ENCODE measurements at places on chromosomes 3 and 15.

- no peak for DNase-seq
Measured at GRCh38 chr3:126348308-126348920, 8.8 kb downstream of the KLF15 start.

GRCh38 chr15:39434163-39434562 is 146.7 kb upstream of the THBS1 start:
- no peak for DNase-seq

DNA sequence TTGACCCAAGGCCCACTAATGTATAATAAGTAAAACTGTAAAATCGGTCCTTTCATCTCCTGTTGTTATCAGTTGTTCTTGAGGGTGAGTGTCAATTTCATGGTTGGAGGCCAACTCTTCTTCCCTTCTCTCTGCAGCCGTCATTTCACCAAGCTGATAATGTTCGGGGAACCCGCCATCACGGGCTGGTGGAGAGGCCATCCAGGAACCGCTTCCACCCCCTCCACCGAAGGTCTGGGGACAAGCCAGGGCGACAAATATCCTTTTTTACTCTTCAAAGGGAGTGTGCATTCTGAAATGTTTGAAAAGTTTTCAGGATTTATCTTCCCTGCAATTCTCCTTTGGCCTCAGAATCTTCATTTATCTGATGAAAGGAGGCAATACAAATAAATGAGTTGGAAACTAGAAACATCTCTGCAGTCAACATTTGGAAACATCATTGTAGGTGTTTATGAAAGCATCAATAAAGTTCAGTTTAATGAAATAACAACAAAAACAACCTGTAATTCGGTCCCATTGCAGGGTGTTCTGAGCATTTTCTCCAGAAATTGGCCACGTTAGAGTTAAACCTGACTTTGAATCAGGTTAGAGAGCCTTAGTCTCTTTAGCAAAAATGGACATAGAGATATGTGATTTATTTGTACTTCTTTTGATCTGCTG is 63.9 kb downstream of the CRTC3 start:
- DNase-seq, result no peak

- no peak for DNase-seq
Measured at GRCh38 chr3:132657869-132658747, 1.5 kb downstream of the ACAD11 start.

DNA sequence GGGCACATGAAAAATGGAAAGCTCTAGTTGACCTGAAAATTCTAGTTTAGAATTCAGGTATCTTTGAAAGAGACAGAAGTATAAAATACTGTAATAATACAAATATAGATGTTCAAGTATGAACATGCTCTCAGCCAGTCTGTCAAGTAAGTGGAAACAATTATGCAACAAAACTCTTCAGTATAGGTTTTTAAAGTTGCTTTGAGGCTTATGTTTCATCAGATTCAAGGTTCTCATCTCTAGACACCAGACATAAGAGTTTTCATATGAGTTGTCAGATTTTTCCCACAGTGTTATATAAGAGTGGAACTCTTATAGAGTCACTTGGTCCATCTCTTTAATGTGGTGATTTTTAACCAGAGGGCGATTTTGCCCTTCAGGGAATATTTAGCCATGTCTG is 22.0 kb downstream of the CMSS1 start:
- no peak for DNase-seq

DNA sequence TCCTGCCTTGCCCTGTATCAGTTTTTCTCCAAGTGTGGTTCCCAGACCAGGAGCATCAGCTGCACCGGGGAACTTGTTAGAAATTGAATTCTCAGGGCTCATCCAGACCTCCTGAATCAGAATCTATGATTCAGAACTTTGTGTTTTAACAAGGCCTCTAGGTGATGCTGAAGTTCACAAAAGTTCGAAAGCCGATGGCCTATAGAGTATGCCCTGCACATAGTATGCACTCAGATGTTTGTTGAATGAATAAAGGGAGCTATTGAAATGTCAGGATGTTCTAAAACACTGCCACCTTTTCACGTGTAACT is 664 bp upstream of the LARP6 start:
- peak; percentile 46 for DNase-seq

DNA sequence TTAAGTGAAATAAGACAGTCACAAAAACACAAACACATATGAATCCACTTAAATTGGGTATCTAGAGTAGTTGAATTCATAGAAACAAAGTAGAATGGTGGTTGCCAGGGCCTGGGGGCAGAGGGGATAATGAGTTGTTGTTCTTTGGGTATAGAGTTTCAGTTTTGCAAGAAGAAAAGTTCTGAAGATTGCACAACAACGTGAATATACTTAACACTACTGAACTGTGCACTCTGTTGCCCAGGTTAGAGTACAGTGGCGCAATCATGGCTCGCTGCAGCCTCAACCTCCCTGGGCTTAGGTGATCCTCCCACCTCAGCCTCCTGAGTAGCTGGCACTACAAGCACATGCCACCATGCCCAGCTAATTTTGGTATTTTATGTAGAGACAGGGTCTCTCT is 14.9 kb downstream of the GRAMD2A start:
- no peak for DNase-seq

DNA sequence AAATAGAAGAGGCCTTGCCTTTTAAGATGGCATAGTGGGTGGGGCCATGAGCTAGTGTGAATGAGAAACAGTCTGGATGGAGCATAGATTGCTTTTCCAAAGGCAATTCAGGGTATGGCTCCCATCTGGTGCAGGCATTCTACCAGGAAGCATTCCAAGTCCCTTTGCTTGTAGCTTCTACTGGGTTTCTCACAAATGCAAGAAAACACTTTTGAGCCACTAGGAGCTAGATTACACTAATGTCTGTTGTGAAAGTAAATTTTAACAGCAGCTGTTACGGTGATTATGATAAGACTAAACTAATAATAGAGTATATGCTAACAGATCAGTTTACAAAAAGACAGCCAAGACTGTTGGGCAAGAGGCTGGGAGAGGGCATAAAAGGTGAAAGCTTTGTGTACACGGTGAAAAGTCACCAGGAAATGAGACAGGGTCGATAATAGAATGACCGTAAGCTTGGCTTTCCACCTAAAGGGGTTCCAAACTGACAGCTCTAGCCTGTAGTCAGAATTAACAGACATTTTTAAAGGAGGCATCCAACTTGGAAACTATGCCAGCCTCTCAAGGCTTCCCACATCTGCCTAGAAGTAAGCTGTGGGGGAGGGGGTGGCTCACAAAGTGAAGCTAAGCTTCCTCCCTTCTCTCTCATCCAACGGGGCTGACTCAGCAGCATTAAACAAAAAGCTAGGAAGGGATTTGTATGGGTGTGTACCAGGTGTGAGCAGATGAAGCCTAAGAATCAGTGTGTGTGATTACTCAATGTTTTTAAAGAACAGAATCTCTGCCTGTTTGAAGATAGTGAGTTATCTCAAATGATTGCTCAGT is 61.1 kb upstream of the GPD1L start:
- DNase-seq, result no peak

GRCh38 chr15:92893200-92893599 is 6.9 kb upstream of the CHD2 start:
- DNase-seq, result no peak

DNA sequence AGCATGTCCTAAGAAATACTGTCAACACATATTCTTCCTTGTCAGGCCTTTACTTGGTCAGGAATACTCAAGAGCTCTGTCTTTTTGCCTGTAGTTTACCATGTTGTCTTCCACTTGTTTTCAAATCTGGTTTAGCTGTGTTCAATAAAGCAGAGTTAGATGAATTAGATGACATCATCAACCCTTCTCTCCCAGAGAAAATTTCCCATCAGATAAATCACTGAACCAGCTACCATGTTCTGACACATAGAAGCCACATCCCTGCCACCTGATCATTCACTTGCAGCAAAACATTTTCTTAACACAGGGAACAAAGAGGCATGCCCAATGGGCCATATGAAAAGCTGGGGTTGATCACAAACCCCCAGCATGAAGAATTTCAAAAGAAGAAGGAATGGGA is 42.1 kb downstream of the TERC start:
- DNase-seq, result no peak

- no peak for DNase-seq
Measured at GRCh38 chr15:70586241-70586640, 177.1 kb downstream of the UACA start.

DNA sequence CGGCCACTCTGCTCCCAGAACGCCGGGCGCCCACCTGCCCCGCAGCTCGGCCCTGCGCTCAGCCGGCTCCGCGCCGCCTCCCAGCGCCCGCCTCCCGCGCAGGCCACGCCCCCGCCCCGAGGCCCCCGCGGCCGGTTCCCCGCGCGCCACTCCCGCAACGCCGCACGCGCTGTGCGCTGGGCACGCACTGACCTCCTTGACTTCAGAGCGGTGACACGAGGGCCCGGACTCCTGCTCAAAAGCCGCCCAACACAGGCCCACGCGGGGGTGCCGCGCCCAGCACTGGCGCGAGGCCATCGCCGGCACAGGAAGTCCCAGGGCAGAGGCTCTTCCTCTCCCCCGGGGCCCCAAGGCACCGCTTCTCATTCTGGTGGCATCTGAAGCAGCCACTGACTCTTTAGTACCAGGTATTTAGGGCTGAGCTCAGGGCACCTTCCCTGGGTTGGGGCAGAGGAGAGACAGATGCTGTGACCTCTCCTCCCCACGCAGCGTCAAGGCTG is 12.4 kb downstream of the TNK2 start:
- peak; percentile 70 for DNase-seq

DNA sequence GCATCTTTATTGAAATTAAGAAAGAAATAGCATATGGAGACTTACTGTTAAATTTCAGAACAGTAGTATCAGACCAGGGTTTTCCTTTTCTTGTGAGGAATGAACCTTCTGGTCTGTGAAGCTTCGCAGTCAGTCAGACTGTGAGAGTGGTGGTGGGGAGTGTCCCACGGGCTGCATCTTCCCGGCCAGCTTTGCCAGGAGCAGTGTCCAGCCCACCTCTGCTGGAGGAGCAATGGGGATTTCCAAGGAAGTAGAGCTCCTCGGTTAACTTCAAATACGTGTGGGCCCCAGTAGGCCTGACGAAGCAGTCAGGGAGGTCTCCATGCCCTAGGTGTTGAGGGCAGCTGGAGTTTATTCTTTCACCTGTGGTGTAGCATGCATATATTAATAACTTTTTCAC is 40.9 kb upstream of the FBXL22 start:
- no peak for DNase-seq

GRCh38 chr3:41244620-41245336 is 45.5 kb downstream of the CTNNB1 start:
- no peak for DNase-seq

DNA sequence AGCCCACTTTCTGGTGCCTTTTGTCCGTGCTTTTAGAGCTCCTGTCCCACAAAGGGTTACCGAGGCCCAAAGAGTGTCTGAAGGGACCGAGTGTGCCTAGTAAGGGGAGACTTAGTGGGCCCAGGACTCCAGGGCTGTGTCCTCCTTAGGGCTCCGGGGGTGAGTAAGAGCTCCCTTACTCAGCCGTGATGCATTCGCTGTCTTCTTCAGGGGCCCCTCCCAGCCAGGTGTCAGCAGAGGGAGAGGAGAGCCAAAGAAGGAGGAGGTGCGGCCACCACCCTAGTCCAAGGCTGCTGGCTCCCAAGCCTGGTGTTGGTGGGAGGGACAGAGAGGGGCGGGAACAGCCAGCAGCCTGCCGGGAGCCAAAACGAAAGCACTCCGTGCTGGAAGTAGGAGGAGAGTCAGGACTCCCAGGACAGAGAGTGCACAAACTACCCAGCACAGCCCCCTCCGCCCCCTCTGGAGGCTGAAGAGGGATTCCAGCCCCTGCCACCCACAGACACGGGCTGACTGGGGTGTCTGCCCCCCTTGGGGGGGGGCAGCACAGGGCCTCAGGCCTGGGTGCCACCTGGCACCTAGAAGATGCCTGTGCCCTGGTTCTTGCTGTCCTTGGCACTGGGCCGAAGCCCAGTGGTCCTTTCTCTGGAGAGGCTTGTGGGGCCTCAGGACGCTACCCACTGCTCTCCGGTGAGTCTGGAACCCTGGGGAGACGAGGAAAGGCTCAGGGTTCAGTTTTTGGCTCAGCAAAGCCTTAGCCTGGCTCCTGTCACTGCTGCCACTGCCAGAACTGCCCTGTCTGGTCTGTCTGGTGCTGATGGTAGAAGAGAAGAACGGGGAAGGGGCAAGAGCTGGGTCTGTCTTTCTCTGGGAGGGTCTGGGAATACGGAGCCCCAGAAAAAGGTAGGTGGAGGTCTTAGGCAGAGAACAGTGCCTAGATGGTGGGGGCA is at the start of gene IL17RC:
Gene IL17RC, plus strand, starts transcription at position 365 of the 947 bp plus-strand sequence. Its CDS starts 218 bp downstream, at position 583.
- DNase-seq, result peak; percentile 94

DNA sequence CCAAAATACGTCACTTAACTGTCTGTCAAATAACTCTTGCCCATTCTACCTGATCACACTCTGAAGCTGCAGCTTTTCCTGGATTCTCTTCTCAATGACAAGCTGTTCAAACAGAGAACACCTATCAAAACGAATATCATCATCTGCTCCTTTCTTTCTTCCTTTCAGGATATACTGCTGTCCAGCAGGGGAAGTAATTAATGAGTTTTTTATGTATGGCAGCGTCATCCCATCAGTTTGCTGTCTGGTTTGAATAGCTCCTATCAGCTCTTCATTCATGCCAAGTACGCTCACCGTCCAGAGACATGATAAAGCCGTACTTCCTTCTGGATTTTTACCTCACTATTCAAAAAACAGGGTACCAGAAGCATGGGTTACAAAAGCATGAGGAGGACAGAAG is at the start of gene CHRM5:
Gene CHRM5, plus strand, starts transcription at position 274 of the 400 bp plus-strand sequence. CDS start 94,221 bp downstream, outside the sequence.
- no peak for DNase-seq

- DNase-seq, result no peak
Measured at GRCh38 chr3:119492128-119492527, 6.2 kb upstream of the TIMMDC1 start.

GRCh38 chr3:122025296-122025695 is 3.2 kb upstream of the ILDR1 start:
- no peak for DNase-seq

- no peak for DNase-seq
Measured at GRCh38 chr3:44117239-44117638, 124.4 kb upstream of the TOPAZ1 start.

DNA sequence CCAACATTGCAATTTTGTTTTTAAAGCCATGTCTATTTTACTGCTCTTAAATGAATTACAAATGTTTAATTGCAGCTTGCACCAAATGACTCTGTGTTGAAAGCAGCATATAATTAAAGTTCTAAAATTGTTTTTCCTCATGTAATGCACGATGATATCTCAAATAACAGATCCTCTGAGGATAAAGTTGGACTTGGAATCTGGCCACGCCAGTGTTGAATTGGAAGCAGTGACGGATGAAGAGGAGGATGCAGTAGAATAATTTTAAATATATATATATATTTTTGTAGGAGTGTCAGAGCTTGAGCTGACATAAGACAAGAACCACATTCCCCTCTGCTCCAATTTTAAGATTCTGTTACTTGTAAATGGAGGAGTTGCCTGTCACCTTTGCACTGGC is 406.6 kb upstream of the DPPA4 start:
- DNase-seq, result no peak

- no peak for DNase-seq
Measured at GRCh38 chr3:61532739-61533500, 28.5 kb upstream of the PTPRG start.

DNA sequence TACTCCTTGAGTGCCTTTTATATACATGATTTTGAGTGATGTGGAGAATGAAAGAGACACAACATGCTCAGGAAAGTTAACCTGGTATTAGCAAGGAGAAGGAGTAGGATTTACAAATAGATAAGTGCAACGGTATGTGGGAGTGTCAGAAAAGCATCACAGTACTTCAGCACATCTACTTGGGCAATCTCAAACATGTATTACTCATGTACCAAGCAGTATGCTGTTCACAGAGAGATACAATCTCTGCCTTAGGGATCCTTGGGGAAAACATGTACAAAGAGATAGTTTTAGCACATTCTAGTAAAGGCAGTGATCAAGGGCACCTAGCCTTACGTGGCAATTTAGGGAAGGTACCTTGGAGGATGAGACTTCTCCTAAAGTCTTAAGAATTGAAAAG is 146.5 kb downstream of the FILIP1L start:
- DNase-seq, result no peak
